ENCODE measurements at places on chromosomes 3 and 15.
A peak's percentile ranks its signal among the peaks of the same experiment; 100 is the strongest.

DNA sequence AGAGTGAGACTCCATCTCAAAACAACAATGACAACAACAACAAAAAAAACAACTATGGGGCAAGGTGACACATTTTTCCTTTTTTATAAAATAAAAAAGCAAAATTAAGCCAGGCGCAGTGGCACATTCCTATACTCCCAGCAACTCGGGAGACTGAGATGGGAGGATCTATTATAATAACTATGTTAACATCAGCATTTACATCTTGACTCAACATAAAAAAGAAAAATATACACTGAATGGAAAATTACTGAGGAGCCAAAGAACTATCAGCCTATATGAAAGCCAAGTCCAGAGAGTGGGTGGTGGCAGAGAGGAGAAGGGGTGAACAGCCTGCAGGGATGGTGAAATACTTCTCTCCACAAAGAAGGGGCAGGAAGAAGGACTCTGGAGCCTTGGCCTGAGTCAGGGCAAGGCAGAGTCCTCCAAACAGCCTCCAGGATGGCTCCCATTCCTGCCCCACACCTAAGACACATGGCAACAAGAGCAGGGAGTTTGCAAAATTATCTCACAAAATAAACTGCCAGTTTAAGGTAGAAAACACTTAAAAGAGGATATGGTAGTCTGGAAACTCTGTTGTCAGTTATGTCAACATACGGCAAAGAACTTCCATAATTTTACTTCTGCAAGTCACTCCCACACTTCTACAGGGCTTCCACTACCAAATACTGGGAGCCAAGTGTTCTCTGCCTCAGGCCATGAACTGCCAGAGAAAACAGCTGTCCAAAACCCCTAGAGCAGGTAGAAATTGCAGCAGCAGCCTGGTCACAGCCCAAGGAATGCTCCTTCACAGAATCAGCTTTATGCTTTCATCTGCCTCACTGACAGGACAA is 25.9 kb downstream of the HSPBAP1 start:
- DNase-seq, result no peak

DNA sequence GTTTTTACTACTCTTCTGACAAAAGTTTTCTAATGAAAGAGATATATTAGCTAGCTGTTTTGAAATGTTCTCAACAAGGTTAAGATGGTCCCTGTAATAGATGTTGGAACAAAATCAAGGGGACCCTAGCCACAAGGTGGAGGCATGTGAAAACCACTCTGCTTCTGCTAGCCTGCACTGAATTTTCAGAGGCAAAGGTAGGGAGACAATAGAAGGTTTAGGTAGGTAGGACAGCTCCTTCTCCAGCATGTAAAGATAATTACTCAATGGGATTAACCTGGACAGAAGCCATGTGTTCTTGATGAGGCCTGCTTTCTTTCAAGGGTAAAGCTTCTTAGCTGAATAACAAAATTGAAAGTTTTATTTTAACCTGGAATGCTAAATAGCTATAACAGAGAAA is 333.5 kb downstream of the LSAMP start:
- no peak for DNase-seq

- no peak for DNase-seq
Observed at GRCh38 chr3:150738688-150739087, 24.3 kb downstream of the SIAH2 start.

- DNase-seq, result no peak
Observed at GRCh38 chr3:69521286-69521685, 135.4 kb upstream of the FRMD4B start.

DNA sequence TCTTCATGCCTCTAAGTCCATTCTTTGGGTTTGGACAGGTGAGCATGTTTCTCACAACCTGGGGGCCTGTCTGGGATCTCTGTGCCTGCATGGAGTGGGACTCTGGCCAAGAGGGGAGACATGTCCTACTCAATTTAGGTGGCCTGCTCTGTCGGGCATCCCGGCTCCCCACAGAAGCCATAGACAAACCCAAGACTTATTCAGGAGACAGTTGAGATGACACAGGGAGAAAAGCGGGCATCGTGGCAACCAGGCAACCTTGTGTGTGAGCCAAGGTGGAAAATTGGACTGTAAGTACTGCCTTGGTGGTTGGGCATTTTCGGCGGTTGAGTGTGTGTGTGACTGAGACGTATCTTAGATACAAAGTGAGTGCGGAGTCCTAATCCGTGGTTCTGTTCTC is 40.5 kb downstream of the PPCDC start:
- DNase-seq, result no peak

- no peak for DNase-seq
Observed at GRCh38 chr15:68028888-68029207, 25.3 kb upstream of the PIAS1 start.

DNA sequence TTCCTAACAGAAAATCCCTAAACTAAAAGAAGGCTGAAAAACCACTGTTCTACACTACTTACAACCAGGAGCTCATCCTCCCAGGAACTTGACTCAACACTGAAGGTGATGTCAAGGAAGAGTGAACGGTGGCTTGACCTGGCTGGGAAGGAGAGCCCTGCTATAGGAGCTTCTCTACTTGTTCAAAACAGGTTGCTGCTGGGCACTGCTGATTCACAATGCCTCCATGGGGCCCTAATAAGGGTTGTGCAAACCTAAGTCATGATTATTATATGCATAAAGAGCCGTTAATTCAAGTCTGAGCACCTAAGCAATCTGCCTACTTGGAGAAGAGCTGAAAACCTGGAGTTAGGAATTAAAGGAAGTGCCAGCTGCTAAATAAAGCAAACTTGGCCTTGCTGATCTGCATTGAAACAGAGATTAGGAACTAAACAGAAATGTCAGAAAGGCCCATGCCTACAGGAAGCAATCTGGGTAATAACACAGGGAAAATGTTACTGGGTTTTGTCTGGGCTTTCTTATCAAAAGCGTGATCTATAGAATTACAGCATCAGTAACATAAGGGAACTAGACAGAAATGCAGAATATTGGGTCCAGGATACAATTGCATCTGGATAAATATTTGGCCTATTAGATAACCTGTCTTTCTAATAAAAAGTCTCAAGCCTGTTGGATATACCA is 243.2 kb downstream of the NEK10 start:
- no peak for DNase-seq

- DNase-seq, result no peak
Observed at GRCh38 chr3:135215516-135215915, 420.5 kb downstream of the EPHB1 start.

DNA sequence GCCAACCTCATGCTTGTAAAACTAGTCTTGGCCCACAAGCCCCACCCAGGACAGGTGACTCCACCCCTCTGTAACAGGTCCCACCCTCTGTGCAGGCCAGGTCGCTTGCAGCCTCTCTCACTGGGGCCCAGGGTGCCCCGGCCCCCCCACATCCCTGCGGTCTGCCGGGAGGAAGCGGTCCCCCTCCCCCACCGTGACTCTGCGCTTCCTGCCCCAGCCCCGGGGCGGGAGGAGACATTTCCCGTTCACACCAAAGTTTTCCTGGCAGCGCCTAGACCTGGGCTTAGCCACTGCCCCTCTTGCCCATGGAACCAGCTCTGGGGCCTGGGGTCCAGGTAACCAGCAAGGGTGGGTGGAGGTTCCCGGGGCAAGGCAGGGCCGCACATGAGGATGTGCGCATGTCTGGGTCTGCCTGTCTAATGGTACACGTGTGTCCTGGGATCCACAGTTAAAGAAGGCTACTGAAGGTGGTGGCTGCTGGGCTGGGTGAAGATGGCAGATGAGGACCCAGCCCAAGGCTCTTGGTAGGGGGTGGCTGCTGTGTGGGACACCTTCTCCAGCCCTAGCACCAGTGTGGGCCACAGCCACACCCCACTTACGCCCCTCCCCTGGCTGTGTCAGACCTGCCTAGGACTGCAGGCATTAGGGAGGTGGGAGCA is 8.4 kb downstream of the NBEAL2 start:
- DNase-seq, result peak; percentile 84

Data from T-helper 2 cell treated with Interferon-gamma antibody and Interleukin-4, amounts not matched to agents 5 μg/mL and 100 μg/mL, for 36 hours (primary cell).